Fibroblast of skin of back (primary cell): ENCODE measurements at places on chromosomes 11 and 22.

- peak; percentile 42 for DNase-seq
These were observed 59.9 kb downstream of the EIF3M start for GRCh38 chr11:32643526-32643925.

DNA sequence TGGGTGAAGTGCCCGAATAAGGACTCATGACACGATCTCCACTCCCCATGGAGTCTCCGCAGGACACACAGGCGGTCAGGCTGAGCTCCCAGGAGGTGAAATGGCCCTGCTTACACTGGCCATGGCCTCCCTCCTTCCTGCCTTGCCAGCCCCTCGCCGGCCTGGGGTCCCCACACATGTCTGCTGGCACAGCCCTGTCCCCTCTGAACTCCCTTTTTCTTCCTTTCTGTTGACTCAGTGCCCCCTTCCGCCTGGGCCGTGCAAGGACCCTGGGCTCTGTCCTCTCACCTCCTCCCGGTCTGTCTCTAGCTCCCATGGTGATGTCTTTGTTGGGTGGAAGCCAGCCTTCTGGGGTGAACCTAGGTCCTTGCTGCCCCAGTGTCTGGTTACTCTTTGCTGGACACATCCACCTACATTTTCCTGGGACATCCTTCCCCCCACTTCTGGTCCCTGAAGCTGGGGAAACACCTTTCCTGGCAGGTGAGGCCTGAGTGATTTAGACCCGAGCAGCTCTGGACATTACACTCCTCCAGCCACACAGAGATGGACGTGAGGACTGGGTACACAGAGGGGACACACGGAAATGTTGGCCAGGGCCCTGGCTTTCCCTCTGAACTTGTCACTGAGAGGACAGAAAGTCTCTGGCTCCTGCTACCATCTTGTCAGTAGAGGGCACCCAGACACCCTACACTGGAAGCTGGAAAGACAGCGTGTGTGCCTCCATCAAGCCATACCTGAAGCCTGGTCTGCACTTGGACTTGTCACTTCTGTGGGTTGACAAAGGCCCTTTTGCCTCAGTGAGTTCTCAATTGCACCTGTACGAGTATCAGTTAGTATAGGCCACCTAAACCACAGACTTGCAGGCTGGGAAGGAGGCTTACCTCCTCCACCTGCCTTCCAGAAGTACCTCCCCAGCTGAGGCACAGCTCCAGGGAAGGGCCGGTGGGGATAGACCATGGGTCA is 864.3 kb downstream of the TBC1D22A start:
- no peak for DNase-seq

DNA sequence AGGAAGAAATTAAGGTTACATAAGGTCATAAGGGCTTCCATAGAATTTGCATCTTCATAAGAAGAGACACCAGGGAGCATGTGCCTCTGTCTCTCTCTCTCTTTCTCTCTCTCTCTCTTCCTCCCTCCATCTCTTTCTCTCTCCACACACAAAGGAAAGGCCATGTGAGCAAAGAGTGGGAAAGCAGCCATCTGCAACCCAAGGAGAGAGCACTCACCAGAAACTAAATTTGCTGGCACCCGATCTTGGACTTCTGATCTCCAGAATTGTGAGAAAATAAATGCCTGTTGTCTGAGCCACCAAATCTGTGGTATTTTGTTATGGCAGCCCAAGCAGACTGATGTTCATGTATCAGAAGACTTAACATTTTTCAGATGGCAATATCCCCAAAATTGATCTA is 6.4 kb upstream of the KRTAP5-10 start:
- no peak for DNase-seq

DNA sequence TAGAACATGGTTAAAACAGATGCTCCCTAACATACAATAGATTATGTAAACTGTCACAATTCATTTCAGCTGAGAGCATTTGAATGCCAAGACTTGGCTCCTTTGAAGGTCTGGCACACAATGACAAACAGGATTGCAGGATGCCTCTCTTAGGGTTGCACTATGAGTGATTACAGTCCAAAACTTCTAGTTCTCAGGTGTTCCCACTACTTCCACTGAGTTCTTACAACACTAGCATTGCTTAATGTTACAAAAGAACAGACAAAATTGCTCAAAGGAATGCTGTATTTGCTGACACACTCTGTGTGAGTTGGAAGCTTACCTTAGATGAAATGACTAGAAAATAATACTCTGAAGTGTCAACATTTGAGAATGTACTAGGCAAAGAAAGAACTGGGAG is 2413.8 kb upstream of the RAG2 start:
- no peak for DNase-seq
